ENCODE measurements at places on chromosomes 5 and 9.

- DNase-seq: no peak
Observed at GRCh38 chr5:134918861-134919260, 13.9 kb downstream of the PCBD2 start.

DNA sequence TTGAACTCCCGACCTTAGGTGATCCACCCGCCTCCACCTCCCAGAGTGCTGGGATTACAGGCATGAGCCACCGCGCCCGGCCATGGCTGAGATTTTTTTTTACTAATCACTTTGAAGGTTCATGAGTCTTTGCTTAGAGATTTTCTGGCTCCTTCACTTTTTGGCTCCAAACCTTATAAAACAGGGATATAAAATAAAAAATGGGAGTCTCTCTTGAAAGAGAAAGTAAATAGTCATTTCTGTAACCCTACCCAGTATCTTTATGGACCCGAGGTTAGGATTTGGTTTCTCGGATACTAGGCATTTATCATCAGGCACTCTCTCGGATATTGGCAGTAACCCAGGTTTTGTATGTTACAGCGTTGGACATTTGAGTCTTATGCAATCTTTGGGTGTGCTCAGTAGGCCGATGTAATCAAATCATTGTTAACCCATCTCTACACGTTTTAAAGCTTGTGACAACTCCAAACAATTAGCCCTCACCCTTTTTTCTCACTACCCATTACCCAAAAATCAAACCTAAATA lies 25.3 kb downstream of the STXBP1 start:
- no peak for DNase-seq

GRCh38 chr5:57432876-57433275 lies 49.7 kb downstream of the ACTBL2 start:
- DNase-seq: no peak

DNA sequence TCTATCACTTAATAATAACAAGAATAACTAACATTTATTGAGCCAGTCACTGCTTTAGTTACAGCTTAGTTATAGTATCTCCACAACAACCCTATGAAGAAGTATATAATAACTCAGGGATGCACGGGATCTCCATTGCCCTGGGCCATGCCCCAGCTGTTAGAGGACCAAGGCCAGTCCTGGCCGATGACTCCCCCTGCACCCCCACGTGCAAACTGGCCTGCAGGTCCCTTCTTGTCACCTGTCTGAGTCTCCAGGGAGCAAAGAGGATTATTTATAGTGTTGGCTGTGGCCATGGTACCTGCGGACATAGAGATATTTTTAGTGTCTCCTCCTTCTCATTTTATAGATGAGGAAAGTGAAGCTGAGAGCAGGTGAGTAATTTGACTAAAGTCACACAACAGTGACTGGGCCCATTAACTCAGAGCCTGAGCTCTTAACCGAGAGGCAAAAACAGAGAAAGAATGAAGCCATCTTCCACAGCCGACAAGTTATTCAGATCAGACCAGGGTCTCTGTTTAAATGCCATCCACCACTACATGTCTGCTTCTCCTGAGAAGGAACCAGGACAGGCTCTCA lies 94.4 kb downstream of the TMEM215 start:
- DNase-seq: no peak

DNA sequence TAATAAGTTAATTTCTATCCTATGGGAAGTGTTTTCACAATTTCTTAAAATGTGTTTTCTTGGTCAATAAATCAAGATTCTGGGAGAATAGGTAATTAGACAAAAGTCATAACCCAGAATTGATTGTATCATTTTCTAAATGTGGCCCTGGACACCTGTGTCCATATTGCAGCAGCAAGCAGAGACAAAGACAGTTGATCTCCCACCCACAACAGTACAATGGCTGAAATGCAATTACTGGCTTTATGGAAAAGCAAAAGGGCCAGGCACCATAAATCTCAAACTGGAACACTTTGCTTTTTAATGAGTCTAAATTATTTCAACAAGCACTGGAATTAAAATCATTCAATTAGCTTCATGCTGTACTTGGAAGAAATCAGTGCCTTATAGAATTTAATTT lies 157.2 kb downstream of the ESM1 start:
- DNase-seq: no peak

GRCh38 chr5:133273661-133274596 lies 222.1 kb downstream of the HSPA4 start:
- DNase-seq: no peak

DNA sequence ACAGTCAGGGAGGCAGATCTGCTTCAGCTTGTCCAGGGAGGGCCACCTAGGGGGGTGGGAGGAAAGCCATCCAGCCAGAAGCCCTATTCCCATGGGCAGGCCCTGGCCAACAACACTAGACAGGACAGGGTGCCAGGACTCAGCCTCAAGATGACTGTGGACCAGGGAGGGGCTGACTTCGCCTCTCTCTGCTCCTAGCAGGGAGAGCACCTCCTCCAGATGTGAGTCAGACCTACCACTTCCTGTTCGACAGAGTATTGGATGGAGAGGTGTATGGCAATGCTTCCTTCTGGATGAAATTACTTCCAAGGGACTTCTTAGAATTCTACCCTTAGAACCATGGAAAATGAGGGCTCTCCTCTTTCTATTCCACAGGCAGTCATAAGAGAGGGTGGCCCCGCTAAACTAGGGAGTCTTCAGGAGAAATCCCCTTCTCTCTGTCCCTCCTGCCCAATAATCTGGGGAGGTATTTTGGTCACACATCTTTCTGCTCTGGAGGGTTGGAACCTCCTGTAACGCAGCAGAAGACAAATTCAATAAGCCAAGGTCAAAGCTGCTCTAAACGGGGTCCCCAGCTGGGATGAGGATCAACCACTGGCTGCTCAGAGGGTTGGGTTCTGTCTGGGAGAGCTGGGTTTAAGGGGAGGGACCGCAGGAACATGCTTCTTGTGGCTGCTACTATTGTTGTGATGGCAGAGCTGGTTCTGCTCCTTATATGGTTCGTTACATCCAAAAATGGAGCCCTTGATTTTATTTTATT lies 23.2 kb upstream of the RCL1 start:
- DNase-seq: no peak

GRCh38 chr5:139394123-139394653 lies 716 bp downstream of the PROB1 start:
- no peak for DNase-seq

DNA sequence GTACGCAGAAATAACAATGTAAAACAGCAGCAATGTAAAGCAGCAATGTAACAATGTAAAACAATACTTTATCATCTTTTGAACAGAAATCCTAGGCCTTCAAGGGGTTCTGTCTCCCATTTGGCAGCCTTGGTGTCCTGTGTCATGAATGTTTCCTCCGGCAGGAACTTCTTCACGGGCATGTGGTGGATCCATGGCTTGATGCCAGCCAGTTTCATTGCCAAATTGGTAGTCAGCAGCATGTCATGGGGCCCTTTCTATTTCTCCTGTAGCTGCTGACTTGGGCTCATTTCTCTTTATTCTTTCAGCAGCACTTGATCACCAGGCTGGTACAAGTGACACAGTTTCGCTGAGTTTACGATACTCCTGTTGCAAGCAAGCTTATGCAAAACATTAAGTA lies 275.3 kb downstream of the HTR1A start:
- DNase-seq: no peak

All from NCI-H187 treated with DMSO at 0.1 percent for 48 hours (cell line).